ENCODE measurements at places on chromosomes 13 and 19. TPM values are rescaled to one million over a fixed set of nuclear protein-coding genes. Genes with fewer than 3 reads are reported as not detected.

KLK4 gene
- total RNA-seq, result not detected

SPACA6 gene
- total RNA-seq, result 4.7 TPM

TNFSF9 gene
- total RNA-seq, result 12.5 TPM

ZNF582 gene
- total RNA-seq, result 2.5 TPM

PSG11 gene
- not detected for total RNA-seq

KCNC3 gene
- 0.07 TPM for total RNA-seq

S1PR5 gene
- not detected for total RNA-seq

SHANK1 gene
- total RNA-seq, result 0.29 TPM

COG6 gene
- 14.7 TPM for total RNA-seq

GRCh38 chr13:82569581-82569980 lies 1312.7 kb downstream of the SLITRK1 start:
- no peak for DNase-seq

DNA sequence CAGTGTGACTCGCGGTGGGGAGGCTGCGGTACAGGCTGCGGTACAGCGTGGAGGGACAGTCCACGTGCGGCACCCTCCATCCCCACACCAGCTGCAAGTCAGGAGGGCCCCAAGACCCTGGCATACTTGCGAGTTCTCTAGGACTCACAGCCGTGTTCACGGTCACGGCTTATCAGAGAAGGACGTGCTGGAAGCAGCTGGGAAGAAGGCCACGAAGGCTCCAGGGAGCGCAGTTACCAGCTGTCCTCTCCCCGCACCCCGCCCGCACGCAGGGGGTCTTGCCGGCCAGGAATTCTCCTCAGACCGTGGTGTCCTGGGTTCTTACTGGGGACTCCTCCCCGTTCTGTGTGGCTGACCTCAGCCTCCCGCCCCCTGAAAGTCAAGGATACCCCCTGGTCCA lies 6.2 kb downstream of the ZNF444 start:
- no peak for DNase-seq

DNA sequence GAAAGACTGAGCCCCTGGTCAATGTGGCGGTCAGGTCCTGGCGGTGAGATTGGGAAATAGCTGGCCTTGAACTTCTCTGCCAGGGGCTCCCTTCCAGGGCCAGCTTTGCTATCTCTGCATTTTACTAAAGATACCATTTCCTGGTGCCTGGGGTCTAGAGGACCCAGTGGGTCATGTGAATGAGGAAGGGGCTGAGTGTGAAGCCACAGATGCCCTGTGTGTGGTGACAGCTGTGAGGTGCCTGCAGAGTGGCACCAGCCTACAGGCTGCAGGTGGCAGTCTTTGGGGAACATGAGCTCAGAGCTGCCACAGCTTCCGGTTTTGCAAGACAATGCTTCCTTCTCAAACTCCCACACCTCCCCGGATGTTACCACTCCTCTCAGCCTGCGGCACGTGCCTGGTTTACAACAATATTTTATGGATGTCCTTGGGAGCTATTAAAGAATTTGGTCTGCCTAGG lies 5.2 kb upstream of the MLNR start:
- DNase-seq, result no peak

- no peak for DNase-seq
These were observed 10.1 kb downstream of the PAK4 start for GRCh38 chr19:39135701-39136100.

DNA sequence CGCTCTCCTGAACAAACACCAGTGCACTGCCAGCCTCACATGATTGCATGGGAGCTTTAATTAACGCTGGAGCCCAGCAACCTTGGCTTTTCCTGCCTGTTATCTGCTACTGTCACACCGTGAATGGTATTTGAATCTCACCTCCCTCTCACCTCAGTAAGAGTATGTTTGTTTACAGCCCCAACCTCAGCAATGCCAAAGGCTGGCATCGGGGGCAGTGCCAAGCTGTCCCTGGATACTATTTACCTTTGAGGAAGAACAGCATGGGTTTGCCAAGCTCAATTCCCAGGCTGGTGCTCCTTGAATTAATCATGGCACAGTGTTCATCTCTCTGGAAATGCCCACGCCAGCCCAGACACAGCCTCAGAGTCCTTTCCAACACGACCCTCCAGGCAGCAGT lies 57.2 kb upstream of the SERPINE3 start:
- DNase-seq, result no peak

DNA sequence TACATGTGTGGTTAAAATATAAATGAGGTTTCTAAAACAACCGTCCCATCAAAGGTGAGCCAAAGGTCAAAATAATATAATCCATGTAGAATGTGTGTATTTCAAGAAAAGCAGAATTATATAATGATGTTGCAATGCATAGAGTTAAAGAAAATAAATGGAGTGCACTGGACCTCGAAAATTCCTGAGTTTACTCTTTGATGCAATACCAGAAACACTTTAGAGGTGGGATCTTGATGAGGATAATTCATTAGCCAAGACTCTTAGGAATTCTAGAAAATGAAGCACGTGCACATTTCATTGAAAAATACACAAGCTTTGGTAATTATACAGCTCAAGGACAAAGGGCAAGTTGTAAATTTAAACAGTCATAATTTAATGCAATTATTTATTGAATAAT lies 508.9 kb upstream of the ARGLU1 start:
- DNase-seq, result no peak

GRCh38 chr19:35288906-35289305 lies 3.1 kb upstream of the MAG start:
- DNase-seq, result no peak

DNA sequence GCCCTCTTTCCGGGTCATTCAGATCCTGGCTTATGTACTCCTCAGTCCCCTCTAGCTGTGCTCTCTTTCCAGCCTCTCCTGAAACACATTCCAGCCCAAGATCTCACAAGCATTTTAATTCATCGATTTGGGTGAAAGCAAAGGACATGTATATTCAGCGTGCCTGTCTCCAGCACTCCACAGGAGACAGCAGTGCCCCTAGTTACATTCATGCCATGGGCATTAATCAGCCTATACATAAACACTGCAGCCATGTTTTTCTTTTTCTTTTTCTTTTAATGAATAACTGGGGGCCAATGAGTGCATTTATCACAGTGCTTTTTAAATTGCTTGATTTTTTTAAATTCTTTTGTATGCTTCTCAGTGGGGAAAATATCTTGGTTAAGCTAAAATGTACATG lies 199.1 kb downstream of the DCT start:
- no peak for DNase-seq

DNA sequence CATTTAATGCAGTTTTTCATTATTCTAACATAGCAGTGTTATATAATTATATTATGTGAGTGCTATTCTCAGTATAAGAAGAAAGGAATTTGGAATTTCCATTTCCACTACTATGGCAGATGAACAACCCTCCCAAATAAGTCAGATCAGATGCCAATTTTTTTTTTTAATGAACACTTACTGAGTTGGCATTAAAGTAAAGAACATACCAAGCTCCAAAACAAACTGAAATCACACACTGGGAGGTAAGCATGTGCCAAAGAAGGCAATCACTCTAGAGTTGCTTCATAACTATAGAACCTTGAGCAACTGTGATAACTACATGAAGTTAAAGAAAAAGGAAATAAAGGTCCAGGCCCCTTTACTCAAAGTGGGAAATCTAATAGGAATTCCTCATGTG lies 90.3 kb downstream of the RNF17 start:
- no peak for DNase-seq

DNA sequence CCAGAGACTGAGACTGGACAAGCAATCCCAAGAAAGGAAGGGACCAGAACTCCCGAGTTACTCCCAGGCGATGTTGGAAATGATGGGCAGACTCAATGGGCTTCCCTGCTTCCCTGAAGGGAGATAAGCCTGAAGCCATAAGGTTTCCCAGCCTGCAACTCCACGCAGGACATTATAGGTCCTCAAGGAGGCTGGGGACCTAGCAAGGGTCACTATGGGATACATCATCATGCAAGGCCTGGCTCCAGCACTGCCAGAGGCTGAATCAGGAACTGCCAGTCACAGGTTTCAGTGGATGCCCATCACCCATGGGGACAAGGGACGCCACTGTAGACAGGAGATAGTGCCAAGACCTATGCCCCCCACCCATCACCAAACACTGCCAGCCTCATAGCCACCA lies 338.7 kb downstream of the IRS2 start:
- no peak for DNase-seq

DNA sequence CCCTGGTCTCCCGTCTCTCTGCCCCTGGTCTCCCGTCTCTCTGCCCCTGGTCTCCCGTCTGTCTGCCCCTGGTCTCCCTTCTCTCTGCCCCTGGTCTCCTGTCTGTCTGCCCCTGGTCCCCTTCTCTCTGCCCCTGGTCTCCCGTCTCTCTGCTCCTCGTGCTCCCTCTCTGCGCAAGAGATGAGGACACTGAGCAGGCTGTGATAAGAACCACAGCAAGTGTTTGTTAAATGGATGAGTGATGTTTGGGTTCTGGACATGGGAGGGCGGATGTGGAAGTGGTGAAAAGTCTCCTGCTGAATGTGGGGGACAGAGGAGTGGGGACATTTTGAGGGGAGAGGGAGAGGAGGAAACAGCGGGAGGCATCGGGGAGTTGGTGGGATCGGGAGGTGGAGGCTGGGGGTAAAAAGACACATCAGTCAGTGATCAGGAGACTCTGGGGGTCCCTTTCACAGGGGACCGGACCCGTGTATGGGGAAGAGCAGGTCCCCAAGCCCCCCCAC lies 8.0 kb downstream of the NPAS1 start:
- no peak for DNase-seq

GRCh38 chr13:95676105-95676761 lies 706 bp upstream of the DNAJC3 start:
- DNase-seq, result peak; percentile 39

DNA sequence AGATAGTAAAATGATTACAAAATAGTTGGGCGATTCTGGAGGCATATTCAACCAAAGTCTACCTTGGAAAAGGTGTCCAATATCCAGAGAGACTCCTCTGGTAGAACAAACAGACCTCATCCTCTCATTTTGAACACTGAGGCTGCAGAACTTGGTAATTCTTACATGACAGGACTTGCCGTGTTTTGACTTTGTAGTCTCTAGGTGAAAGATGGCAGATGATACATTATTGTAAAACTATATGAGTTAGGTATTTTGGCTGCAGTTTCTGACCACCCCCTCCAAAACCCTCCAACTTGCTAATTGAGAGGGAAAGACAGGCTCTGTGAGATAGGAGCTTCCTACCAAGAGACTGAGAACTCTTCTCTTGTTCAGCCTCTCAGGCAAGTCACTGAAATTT lies 22.6 kb downstream of the SAE1 start:
- DNase-seq, result no peak

DNA sequence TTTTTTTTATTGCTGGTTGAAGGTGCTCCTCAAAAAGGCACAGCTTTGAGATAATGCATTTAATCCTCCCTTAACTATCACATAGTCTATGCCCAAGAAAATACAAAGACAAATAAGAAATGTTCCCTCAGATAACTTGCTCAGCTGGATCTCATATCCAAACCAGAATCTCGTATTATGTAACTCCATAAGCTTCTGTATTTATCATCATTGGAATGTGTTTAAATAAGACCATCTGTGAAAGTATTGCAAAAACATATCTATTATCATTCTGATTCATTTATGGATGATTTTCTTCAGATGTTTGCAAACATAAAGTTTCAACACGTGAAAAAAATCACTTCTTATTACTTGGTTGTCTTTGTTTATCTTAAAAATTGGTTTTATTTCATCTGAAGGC lies 190.9 kb downstream of the IRS2 start:
- DNase-seq, result no peak

- DNase-seq, result no peak
These were observed 73.0 kb downstream of the MAP4K1 start for GRCh38 chr19:38544569-38545315.

DNA sequence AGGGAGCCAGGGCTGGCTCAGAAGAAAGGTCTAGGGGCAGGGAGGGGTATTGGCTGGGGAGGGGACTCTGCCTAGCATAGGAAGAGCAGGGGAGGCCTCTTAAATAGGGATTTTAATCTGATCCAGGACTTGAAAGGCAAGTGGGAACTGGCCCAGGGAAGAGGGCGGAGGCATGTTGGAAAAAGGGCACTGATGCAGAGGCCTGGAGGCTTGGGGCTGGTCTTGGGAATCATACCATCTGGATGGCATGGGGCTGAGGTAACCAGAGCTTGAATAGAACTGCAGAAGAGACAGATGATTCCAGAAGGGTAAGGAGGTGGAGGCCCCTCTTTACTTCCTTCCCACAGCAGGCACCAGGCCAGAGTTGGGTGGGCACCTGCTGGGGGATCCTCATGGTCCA lies 29.1 kb downstream of the CERS4 start:
- no peak for DNase-seq

DNA sequence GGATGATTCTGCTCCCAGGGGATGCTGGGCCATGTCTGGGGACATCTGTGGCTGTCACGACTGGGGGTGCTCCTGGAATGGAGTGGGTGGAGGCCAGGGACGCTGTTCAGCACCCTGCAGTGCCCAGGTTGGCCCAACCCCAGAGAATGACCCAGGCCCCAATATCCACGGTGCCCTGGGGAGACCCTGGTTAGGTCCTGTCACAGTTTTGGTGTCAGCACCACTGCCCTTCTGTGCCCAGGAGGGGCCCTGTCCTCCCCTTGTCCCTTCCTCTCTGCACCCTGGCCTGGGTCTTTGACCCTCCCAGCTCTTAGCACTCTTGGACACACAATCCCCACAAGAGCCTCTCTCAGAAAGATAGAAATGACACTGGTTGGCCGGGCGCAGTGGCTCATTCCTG lies 85.3 kb downstream of the GADD45B start:
- no peak for DNase-seq

DNA sequence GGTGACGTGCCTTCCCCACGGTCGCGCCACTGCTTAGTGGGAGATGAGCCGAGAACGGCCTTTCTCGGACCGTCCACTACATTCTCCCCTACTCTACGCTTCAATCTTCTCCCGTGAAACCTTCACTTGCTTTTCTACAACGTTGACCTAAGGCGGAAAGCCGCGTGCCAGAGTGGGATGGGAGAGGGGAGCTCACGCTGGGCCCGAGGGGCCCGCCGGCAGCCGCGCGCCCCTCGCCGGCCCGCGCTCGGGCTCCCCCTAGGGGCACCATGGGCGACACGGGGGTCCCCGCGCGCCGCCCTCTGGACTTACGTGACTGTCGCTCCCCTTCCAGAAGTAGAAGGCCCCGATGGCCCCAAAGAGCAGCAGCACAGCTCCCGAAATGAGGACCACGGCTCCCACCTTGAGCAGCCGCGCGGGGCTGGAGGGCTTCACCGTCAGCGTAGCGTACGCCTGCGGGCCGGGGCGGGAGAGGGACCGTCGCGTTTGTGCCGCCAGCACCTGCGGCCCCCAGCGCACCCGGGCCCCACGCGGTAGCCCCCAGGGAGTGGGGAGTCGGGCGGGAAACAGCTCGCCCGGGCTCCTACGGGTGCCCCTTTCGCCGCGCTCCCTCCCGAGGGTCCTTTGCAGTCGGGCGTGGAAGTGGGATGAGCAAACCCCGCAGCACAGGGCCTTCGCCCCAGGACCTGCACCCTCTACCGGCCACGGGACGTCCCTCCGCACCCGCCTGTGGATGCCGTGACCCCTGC lies 727 bp downstream of the CNMD start:
- DNase-seq, result no peak
